ENCODE measurements at places on chromosomes 2 and 18. TPM values are rescaled to one million over a fixed set of nuclear protein-coding genes. Genes with fewer than 3 reads are reported as not detected.

Gene EFEMP1
- 81.2 TPM for total RNA-seq

Gene QPCT
- total RNA-seq: 23.6 TPM

Gene SPDYA
- total RNA-seq: 2.5 TPM

Gene OTOS
- not detected for total RNA-seq

Gene SERPINB2
- not detected for total RNA-seq

Gene LYPD6B
- 76.0 TPM for total RNA-seq

Gene SNORC
- 7.3 TPM for total RNA-seq

Gene CXCR2
- total RNA-seq: 7.7 TPM

Gene SYT4
- total RNA-seq: not detected

Gene SAG
- not detected for total RNA-seq

Gene LYPD1
- 0.36 TPM for total RNA-seq

Gene SRD5A2
- total RNA-seq: 0.65 TPM

Gene CCDC121
- 5.3 TPM for total RNA-seq

Gene KIF1A
- total RNA-seq: 1.2 TPM

GRCh38 chr18:12327510-12328178 is 19.6 kb downstream of the TUBB6 start:
- DNase-seq: peak; percentile 72

- no peak for DNase-seq
These were observed 6.9 kb upstream of the GPR155 start for GRCh38 chr2:174493549-174494331.

GRCh38 chr2:101873543-101873942 is 118.2 kb upstream of the IL1R2 start:
- no peak for DNase-seq

GRCh38 chr2:148209603-148210002 is 188.7 kb downstream of the MBD5 start:
- no peak for DNase-seq

DNA sequence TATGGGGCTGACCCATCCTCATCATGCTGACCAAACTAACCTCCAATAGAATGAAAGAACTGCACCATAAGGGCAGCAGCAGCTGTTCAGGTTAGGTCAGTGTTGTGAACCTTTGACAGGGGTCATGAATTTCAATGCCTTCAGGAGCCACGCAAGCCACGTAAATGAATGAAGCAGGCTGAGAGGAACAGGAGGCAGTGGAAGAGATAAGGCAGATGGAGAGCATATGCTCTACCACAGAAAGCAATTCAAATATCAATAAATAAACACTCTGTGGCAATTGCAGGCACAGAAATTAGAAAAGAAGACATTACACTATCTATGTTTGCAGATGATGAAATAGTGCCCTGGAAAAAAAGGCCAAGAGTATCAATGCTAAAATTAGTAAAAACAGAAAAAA is 56.3 kb downstream of the SCG2 start:
- DNase-seq: no peak

- peak; percentile 29 for DNase-seq
These were observed 18.7 kb upstream of the MTCL1 start for GRCh38 chr18:8686611-8687010.

- no peak for DNase-seq
These were observed 59.9 kb upstream of the POU3F3 start for GRCh38 chr2:104793966-104794365.

DNA sequence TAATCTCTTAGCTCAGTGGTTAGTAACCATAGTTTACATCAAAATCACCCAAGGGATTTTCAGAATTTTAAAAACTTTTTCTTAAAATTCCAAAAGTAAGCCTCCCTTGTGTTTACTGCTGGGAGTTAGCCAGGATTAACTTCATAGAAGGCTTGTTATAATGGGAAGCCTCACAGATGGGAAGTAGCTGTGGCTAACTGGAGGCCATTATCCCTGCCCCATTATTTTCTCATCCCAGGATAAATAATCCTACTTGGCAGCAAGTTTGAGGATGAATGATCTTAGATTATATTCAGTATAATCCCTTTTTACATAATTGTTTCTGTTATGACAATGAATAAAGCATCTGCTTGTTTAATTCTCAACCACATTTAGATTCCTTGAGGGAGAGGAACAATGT is 25.5 kb downstream of the PLEK start:
- no peak for DNase-seq

DNA sequence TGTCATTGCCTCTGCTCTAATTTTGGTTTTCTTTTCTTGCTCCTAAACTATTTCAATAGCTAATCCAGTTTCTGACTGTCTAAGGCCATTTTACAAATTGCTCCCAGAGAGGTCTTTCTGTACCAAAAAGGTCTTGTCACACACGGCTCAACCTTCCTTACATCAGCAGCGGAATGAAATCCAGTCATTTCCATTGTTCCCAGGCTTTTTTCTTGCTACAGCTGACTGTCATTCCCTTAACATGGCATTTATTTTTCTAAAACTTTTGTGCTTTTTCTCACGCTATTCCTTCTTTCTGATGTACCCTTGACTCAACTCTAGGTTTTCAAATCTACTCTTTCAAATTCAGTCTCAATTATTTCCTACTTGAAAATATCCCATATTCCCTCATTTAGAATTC is 24.3 kb downstream of the FAM171B start:
- DNase-seq: no peak

- DNase-seq: no peak
These were observed 385.0 kb upstream of the KLHL29 start for GRCh38 chr2:22999951-23000350.

- no peak for DNase-seq
These were observed 72.9 kb downstream of the CLHC1 start for GRCh38 chr2:55159037-55159651.

DNA sequence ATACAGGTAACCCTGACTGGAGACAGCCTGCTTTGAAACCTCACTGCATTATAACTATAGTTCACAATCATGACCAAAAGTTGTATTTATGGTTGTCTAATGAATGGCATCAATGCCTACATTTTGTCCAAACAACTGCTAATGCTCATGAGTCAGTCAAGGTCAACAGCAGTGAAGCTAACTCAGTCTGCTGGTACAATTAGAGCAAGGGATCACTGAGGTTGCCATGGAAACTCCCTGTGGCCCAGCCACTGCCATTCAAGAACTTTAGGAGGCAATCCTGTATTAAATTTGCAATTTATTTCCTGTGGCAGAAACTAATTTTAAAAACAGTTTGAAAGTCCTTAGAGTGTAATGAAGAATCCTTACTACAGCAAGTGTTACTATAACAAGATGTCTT is 185.1 kb upstream of the SMAD7 start:
- no peak for DNase-seq

GRCh38 chr2:207635468-207636200 is 10.4 kb upstream of the METTL21A start:
- no peak for DNase-seq

- no peak for DNase-seq
These were observed 918.1 kb upstream of the LRATD1 start for GRCh38 chr2:13714466-13714865.

- no peak for DNase-seq
These were observed 111.9 kb downstream of the KCTD1 start for GRCh38 chr18:26436176-26437051.

DNA sequence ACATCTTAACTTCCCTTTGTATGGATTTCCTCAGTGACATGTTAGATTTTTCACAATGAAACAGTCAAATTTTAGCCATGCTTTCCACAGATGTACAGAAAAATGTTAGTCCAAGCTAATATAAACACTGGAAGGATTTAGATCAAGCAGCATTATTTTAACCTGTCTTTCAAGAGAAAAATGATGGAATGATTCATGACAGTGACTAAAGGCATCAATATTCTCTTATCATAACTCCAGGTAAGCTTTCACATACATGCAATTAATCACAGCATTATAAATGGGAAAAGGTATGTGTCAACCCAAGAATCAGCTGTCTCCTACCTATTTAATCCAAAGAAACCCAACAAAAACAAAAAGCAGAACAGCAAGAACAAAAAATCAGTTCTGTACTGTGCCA is 92.7 kb downstream of the NCKAP5 start:
- no peak for DNase-seq

DNA sequence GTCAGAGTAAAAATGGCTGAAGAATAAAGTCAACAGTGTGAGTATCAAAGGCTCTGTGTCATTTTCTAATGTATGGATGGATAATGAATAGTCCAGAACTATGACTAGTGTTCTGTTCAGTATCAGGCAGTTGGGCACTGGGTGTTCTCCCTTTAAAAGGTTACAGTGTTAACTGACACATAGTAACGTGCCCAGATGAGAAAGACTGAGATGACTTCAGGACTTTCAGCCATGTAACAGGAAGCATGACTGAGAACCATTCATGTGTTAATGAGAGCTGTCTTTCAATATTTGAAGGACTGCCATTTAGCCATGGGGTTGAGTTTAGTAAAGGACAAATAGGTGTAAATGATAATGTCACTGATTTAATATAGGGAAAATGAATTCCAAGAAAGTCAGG is 187.1 kb downstream of the GULP1 start:
- DNase-seq: no peak

GRCh38 chr2:71843391-71843850 is 304.2 kb downstream of the CYP26B1 start:
- no peak for DNase-seq

- DNase-seq: no peak
These were observed 234.4 kb downstream of the NDUFA10 start for GRCh38 chr2:239790721-239791120.

- no peak for DNase-seq
These were observed 1286.6 kb upstream of the ZEB2 start for GRCh38 chr2:145806546-145806945.

DNA sequence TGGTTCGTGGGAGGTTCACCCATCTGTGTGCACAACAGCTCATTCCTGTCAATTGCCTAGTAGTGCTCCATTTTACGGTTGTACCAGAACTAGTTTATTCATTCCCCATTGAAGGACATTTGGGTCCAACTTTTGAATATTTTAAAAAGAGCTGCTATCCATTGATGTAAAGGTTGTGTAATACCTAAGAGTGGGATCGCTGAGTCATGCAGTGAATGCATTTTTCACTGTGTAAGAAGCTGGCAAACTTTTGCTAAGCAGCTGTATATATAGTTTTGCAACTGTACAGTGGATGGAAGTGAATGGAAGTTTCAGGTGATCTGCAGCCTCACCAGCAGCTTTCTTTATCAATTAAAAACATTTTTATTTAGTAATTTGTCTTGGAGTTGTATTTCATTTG is 104.5 kb downstream of the DCDC2C start:
- DNase-seq: no peak

GRCh38 chr2:187358531-187358930 is 89.5 kb downstream of the CALCRL start:
- no peak for DNase-seq

GRCh38 chr2:10392951-10393639 is 55.0 kb downstream of the ODC1 start:
- no peak for DNase-seq

DNA sequence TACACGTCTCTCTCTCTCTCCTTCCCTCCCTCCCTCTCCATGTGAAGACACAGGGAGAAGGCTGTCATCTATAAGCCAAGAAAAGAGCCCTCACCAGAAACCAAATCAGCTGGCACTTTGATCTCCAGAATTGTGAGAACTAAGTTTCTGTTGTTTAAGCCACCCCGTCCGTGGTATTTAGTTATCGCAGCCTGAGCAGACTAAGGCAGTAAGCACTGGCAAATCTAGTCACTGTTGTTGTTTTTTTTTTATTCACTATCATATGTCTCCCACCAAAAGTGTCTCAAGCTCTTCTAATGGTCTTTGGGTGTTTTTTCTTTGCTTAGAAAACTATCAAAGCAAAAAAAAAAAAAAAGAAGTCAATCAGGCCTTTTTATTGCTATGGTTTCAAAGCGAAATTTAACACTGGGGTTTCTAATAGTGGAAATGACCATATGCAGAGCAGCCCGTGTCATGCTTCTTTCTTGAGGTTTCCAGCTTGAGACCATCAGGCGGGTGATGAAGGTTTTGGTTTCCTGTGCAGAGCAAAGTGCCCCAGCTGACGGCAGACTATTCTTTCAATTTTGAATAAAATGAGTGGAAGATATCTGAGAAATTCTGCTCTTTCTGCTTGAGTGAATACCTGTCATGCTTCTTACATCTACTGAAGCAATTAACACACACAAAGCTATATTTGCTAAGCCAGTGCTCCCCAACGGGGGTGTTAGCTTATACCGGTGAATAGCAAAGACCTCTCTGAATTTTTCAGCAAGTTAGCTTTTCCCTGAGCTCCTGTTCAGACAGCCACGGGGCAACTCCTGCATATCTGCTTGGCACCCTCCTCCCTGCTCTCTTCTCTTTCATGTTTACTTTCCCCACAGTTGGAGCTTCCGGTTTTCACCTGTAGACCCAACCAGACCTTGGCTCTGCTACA is 394.1 kb upstream of the ATP5MC3 start:
- DNase-seq: no peak

DNA sequence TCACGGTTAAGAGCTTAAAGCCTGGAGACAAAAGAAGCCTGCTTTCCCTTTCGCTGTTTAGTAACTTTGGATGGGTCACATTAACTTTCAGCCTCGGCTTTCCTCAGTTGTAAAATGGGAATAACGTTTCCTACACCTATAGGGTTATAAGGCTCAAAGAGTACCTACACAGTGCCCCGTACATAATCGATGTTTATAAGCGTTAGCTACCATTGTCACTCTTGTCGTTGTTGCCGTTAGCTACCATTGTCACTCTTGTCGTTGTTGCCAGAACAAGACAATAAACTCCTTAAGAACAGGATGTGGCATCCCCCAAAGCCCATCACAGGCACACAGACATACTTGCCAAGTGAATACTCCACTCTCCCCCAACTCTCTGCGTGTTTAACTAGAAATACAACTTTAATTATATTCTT is 901 bp upstream of the MFSD6 start:
- no peak for DNase-seq

Measured in ureter (tissue), 1 donor.